GM13977 (cell line): ENCODE measurements at places on chromosomes 3 and 15.
A peak's percentile ranks its signal among the peaks of the same experiment; 100 is the strongest.

GRCh38 chr3:147305533-147306250 lies 100.7 kb downstream of the ZIC4 start:
- DNase-seq = no peak

- DNase-seq = no peak
These were observed 474.4 kb upstream of the AGTR1 start for GRCh38 chr3:148223266-148223665.

GRCh38 chr15:64459066-64459781 lies 1.2 kb upstream of the ZNF609 start:
- no peak for DNase-seq

GRCh38 chr3:34258271-34258998 lies 460.0 kb downstream of the PDCD6IP start:
- DNase-seq = no peak

- no peak for DNase-seq
These were observed 35.5 kb downstream of the NFKBIZ start for GRCh38 chr3:101884776-101885175.

GRCh38 chr3:132001999-132002398 lies 32.8 kb downstream of the CPNE4 start:
- no peak for DNase-seq

GRCh38 chr15:72207558-72208085 lies 10.0 kb upstream of the GRAMD2A start:
- no peak for DNase-seq

DNA sequence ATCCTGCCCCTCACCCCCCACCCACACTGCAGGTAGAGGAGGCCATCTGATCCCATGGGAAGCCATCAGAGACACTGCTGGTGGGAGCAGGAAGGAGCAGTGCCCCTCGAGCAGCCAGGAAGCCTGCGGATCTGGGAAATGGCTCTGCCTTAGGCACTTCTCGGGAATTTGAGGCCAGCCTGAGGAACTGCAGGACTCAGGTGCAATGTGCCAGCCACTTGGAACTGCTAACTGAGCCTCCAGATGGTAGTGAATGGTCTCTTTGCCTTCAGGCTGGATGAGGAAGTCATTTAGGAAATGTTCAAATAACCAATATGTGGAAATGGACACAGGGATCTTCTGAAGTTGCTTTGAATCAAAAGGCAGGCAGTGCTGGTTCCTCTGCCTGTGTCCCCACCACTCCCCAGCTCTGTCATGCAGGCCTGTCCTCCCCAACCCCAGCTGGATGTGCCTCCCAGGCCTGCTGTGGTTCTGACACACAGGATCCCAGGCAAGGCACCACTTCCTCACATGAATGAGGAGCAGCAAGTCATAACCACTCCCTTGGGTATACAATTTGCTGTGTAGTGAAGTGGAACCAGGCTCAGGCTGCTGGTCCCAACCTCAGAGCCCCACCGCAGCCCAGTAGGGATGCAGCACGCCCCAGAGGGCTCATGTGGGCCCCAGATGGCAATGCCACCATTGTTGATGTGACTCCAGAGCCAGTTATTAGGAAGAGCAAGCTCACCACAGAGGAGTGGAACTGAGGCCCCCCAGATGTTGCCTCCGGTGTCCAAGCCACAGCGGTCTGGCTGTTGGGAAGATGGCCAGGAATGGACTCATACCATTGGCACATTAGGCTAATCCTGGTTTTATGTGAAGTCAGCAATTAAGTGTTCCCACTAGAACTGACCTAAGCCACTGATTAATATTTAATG lies 46.5 kb upstream of the LIMD1 start:
- no peak for DNase-seq

DNA sequence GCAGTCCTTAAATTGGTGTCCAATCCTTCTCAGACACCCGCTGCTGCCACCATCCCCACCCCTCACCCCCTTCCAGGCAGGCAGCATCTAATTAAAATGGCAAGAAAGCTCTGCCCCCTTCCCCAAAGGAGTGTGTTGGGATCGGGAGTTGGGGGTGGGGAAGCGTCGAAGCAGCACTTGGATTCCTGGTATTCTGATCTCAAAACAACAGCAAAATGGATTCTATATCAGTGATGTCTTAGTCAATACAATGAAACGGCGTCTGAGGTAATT lies 1.4 kb downstream of the TNIK start:
- DNase-seq = no peak

DNA sequence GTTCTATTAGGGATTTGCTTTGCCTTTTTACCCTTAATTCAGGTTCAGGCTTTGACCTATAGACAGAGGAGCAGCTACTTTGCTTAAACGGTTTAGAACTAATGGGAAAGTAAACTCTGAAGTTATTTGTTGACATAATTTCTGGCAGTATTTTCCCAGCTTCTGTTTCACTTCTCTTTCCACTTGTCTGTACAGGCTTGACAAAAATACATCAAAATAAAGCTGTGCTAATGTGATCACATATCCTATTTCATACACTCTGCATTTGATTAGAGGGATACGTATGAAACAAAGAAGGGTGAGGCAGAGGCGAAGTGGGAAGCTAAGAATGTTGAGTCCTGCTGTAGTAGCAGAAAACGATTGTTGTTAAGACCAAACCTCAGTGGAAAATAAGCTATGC lies 389.1 kb upstream of the RARB start:
- no peak for DNase-seq

- DNase-seq = no peak
These were observed 40.3 kb downstream of the IL1RAP start for GRCh38 chr3:190554197-190554596.

DNA sequence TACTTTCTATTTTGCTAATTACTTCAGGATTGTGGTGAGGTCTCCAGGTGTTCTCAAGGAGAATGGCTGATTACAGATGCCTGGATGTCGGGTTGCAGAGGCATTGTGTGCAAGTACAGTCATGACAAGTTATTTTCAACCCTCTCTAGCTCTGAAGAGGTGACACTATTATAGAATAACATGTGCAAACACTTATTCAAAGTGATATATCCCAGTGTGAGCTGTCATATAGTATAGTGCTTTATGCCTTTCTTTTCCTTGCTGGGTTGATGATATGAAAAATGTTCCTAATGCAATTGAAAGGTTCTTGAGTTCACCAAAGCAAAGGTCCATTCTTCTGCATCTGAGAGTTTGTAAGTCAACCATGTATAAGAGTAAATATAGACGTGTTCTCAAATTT lies 167.2 kb downstream of the SPATA16 start:
- no peak for DNase-seq

GRCh38 chr15:65612949-65613744 lies 2.2 kb upstream of the INTS14 start:
- DNase-seq = no peak

DNA sequence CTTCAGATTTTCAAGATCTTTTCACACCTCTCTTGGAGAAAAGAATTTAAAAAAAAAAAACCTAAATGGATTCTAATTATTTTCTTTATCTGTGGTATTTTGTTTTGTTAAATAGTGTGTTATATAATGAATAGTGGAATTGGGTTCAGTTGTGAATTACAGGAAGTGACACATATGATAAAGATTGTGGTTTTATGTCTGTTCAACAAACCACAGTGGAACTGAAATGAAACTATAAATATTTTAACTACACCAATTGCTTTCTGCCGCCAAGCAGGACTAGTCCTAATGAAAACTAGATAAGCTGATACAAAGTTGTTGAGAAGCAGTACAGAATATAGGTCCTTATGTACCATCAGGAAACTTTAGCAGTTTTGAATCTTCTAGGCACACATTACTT lies 121.6 kb downstream of the UBE2E2 start:
- DNase-seq = no peak

DNA sequence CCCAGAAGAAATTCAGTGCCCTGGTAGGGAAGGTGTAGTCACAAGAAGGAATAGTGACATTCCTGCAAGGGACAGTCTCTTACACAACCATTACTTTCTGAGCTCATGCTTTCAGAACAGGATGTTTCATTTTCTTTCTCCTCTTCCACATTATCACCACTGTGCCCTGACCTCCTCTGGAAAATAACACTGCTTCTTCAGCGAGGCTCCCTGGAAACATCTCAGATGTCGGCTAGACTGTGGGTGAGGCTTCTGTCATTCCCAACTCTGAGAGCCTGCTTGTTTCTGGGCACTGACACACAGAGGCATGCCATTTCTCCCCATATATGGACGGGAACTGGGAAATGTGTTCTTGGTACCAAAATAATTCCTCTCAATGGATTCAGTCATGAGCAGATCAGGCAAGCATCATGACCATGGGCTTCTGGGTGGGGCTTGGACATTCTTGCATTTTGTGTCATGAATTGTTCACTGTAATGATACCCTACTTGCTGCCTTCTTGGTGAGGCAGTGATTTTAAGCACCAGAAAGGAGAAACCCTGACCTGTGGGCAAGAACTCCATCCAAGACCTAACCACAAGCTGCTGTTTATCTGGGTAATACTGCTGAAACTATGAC lies 14.3 kb upstream of the TNFAIP8L3 start:
- DNase-seq = no peak

GRCh38 chr15:35507932-35508638 lies 37.9 kb downstream of the DPH6 start:
- DNase-seq = no peak

DNA sequence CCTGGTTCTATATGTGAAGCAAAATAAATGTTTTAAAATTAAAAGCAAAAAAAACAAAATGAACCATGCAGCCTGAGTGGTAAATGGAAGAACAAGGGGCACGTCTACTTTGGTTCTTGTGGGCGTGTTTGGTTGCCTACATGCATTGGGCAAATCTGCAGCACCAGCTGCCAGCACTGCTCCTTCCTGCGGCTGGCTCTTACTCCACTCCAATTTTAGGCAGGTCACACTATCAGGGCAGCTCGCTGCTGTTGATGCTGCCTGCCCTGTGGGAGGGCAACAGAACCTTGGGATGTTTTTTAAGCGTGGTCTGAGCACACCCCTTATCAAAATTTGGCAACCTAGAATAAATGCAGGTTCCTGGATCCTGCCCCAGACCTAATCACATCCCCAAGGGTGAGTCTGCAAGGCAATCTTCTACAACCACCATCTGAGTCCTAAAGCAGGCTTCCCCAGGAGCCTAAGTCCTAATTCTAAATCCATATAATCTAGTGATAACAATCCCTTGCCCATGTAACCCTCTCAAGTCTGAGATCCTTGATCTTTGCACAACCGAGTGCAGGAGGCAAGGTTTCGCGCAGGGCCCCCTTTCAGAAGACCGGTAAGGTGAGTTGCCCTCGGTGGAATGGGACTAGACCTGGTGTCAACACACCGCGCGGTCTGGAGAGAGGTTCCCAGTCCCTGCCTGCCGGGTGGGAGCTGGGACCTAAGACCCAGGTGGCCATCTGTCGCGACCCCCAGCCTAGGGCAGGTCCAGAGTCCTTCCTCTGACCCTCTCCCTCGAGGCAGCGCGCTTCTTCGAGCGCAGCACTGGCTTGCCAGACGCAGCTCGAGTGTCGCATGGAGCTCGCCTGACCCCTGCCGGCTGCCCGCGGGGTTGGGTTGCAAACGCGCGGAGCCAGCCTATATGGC lies 15.9 kb downstream of the IVD start:
- DNase-seq = peak; percentile 87

- DNase-seq = no peak
These were observed 8.1 kb downstream of the DCLK3 start for GRCh38 chr3:36756269-36756668.

DNA sequence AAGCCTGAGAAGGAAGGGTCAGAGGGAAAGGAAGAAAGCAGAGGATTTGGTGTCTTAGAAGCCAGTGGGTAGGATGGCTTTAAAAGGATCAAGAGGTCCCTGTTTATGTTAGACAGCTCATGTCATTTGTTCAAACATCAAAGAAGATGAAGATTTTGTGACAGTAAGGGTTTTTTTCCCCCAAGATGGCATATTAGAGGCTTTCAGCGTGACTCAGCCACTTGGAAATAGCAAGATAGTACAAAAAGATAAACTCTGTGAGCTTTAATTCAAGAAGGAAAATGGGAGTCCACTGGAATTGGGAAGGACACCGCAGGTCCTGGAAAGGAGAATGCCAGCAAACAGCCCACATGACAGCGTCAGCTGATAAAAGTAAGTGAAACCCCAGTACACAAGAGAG lies 467.1 kb upstream of the THBS1 start:
- DNase-seq = no peak

DNA sequence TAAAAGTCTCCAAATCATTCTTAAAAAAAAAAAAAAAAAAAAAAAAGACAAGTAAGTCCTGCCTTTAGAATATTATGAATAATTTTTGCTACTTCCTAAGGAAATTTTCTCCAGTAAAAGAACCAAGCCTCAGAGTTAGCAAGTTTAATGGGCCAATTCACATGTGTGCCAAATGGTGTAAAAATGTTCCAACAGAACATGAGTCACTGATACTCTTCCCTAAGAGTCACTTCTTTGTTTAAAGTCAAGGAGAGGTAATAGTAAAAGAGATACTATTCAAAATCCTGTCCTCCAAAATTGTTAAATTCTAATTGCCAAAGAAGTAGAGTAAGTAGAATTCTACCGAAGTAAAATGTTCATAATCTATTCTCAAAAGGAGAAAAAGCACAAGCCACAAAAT lies 17.7 kb upstream of the CPA3 start:
- DNase-seq = no peak

GRCh38 chr3:46412786-46413298 lies 5.8 kb downstream of the CCRL2 start:
- DNase-seq = no peak

DNA sequence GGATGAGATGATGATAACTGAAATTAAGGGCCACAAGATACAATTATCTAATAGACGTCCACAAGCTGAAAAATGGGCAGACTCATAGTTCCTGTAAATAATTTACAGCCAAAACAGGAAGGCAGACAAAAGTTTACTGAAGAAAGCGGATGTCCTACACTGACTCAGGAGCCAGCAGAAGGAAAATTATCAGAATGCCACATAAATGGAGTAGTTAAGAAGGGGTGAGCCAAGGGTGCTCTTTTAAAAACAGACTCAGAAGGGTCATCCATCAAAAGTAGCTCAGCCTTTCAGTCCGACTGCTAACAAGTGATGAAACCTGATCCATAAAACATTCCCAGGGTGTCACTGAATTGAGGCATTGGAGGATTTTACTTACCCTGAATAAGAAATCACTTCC lies 39.8 kb downstream of the TUSC7 start:
- DNase-seq = no peak

DNA sequence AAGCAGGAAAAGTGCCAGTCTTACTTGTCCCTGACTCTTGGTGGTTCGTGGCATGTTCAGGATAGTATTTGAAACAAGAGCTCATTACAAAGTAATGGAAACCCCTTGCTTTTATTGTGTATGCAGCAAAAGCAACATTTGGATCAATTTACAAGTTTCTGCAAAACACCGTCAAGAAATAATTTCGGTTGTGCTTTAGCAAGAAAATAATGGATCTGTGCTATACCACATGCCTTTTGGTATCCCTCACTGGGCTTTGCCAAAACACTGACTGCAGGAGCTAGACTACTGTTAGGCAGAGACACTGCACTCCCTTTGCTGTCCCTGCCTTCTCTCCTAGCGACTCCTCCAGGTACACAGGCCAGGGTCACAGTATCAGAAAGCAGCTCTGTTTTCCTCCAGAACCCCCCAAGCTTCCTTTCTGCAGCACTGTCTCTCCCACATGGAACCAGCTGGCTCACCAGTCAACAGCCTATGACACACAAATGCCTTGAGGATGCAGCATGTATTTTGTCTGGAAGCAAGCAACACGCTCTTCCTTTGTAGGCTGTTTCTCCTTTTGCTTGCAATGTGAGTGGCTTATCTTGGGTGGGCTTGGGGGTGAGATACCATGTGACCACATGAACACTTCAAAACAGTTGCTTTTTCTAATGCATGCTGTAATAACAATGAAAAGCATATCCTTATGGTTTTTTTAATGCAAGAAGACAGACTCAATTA lies 111.4 kb downstream of the PGPEP1L start:
- DNase-seq = no peak
